ENCODE measurements at places on chromosomes 2 and 18.

DNA sequence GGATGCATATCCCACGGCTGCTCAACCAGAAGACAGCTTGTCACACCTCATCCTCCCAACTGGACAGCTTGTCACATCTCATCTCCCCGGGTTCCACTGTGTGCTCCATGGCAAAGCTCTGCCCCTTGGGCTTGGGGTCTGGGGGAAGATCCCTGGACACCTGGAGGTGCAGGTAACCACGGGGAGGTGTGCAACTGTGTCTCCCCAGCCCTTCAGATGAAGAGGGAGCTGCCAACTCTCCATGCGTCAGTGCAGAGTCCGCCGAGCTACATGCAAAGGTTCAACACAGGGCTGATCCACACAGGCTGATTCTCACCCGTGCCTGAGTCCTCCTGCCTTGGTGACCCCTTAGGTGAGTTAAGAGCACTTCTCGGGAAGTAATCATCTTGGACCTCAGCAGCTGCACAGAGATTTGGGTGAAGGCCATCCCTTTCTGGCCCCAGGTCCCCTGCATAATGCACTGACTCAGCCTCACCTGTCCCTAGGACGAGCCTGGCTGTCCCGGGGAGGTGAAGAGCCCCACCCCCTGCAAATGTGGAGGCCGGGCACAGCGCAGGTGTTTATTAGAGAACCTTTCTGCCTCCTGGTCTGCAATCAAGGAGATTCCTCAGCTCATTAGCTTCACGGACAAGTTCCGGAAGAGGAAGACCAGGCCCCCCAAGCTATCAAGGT, 157.9 kb downstream of the PXDN start:
- DNase-seq = no peak

DNA sequence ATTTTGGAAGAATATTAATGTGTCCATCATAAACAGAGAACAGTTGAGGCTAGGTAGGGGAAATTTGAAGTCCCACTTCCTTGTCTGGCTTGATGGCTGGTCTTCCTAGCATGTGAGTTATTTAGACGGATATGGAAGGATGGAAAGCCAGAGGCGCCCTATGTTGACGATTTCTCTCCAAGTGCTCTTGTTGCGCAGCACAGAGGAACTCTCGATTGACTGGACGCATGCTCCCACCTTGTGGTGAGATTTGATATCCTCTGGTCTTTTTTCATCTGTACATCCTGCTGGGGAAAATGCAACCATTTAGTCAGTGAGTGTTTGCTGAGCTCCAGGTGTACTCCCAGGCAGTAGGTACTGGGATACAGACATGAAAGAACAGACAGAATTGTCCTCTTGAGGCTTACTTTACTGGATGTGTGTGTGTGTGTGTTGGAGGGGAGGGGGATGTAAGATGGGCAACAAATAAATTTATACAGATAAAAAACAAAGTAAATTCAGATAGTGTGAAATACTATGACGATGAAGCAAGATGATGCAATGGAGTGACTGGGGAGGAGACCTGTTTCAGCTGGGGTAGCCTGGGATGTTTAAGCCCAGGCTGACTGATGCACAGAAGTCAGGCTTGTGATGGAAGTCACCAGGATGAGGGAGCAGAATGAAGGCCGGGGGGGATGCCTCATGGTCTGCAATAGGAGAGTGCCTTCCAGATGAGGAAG, 137.2 kb downstream of the TRIM43 start:
- DNase-seq = peak; percentile 61

- no peak for DNase-seq
Measured at GRCh38 chr2:172283476-172283875, 143.9 kb upstream of the ITGA6 start.

- DNase-seq = no peak
Measured at GRCh38 chr18:59876310-59876626, 23.5 kb upstream of the PMAIP1 start.

DNA sequence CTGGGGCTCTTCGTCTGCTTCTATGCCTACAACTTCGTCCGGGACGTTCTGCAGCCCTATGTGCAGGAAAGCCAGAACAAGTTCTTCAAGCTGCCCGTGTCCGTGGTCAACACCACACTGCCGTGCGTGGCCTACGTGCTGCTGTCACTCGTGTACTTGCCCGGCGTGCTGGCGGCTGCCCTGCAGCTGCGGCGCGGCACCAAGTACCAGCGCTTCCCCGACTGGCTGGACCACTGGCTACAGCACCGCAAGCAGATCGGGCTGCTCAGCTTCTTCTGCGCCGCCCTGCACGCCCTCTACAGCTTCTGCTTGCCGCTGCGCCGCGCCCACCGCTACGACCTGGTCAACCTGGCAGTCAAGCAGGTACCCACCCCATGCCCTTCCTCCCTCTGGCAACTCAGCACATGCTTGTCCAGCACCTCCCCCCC, 24.2 kb downstream of the STEAP3 start:
- no peak for DNase-seq

DNA sequence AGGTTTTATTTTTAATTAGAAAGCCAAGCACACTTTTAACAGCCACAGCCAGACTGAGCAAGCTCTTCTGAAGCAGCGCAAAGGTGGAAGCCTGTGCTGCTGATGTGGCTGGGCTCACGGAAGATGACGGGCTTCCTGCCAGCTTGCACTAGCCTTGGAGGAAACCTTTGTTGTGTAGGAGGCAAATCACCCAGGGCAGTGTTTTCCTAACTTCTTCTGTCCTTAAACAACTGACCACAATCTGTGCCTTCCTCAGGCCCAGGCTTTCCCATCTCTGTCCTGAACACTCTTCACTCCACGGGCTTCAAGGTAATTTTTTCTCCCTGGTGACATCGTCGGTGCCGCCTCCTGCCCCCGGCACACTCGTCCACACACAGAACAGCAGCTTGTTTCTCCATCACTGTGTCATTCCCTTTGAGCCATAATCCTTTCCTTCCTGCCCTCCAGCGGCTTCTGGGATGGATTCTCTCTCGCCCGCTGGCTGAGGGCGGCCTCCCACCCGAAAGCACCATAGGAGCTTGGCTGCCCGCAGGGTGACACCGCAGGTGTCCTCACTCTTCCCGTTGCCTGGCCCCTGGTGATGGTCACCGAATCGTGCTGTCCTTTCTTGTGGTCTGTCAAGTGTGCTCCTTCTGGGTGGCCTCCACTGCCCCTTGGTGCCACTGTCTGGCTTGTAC, 31.1 kb upstream of the INHBB start:
- DNase-seq = no peak

DNA sequence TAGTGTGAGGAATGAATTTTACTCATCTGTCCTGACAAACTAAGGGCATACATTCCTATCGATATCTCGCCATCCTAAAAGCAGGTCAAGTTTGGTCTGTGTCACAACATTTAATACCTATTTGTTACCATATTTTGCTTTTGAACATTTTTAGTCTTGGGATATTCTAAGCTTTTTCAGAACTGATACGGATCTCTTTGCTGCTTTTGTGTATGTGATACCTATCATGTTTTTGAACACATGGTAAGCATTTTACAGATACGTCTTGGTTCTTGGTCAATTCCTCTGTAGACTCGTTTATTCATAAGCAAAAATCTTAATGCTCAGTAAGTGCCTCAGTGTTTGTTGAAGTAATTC, 592 bp downstream of the ZNF397 start:
- DNase-seq = no peak

GRCh38 chr18:31996007-31996406, 22.6 kb upstream of the RNF125 start:
- DNase-seq = no peak

GRCh38 chr2:73114273-73114867, 1.6 kb upstream of the RAB11FIP5 start:
- no peak for DNase-seq

- DNase-seq = no peak
Measured at GRCh38 chr18:25465152-25465732, 113.3 kb upstream of the ZNF521 start.

- DNase-seq = no peak
Measured at GRCh38 chr2:43776324-43776723, 2.5 kb downstream of the DYNC2LI1 start.

- DNase-seq = no peak
Measured at GRCh38 chr2:239787538-239788050, 237.5 kb downstream of the NDUFA10 start.

GRCh38 chr2:28981620-28982376, 700 bp downstream of the TOGARAM2 start:
- DNase-seq = no peak

- no peak for DNase-seq
Measured at GRCh38 chr2:12616456-12617156, 100.1 kb upstream of the TRIB2 start.

DNA sequence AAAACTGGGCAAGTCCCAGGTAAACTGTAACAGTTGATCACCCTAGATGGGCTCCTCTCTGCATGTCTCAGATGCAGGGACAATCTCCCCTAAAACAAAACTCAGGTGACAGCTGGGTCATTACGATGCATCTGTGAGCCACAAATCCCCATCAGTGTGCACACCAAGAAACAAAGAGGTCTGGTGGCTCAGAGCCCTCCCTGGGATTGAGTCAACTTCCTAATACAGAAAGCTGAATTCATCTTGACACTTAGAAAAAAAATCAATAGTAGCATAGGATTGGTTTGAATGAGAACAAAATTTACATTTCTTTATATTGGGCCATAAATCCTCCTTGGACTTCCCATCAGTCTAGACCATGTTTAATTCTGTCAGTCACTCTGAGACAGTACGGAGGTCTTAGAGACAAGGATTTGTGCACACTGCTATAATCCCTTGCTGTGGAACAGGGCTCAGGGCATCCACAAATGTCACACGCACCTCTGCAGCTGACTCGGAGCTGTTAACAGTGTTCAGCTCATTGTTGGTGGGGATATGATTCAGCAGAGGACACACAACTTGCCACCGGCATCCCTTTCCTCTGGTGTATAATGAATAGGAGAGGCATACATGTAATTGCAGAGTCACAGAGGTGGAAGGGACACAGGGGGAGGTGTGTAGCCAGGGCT, 44.5 kb upstream of the DAPL1 start:
- no peak for DNase-seq

- DNase-seq = no peak
Measured at GRCh38 chr2:127984551-127984950, 43.3 kb downstream of the SAP130 start.

- no peak for DNase-seq
Measured at GRCh38 chr18:35041815-35042387, 688 bp downstream of the MAPRE2 start.

DNA sequence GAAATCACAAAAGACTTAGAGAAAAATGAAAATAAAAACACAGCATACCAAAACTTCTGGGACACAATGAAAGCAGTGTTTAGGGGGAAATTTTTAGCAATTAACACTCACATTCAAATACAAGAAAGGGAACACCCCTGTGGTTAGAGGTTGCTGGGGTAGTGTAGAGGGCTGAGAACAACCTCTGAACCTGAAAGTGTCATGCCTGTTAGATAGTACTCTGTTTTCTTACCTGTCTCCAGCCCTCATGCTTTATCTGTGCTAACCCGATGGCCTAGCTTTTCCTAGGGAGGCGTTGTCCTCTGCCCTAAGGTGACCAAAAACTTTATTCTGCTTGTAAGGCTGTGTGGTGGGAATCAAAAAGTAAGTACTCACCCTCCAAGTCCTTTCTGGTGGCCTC, 122.6 kb upstream of the OTX1 start:
- no peak for DNase-seq

DNA sequence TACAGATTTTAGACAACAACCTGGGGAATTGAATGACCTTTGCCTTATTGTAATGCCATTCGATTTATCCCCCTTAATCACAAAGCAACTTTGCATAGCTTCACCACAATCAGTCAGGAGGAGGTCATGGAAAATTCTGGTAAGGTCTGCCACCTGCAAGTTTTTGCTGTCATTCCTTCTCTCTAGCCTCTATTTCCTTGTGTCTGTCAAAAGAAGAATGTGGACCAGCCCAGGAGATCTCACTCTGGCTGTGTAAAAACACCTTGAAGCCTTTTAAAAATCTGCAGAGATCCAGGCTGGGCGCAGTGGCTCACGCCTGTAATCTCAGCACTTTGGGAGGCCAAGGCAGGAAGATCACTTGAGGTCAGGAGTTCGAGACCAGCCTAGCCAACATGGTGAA, 74.1 kb upstream of the BZW1 start:
- no peak for DNase-seq

DNA sequence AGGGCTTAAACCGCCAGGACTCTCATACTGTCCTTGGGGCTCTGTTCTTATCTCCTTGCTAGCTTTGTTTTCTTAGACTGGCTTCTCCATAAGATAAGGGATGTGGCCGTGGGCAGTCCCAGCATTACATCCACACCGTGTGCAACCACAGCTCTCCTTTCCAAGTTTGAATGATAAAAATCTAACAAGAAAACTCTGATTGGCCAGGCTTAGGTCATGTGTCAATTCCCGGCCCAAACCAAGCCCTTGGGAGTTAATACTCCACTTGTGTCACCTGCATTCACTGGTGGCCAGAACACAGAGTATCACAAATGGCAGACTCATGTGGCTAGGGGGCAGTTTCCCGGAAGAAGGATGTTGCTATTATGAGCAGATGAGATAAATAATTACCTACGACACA, 43.2 kb upstream of the KDM3A start:
- no peak for DNase-seq

Measured in SHP77 (cell line).